HCEC 1CT (cell line): ENCODE measurements at places on chromosomes 4 and X.

DNA sequence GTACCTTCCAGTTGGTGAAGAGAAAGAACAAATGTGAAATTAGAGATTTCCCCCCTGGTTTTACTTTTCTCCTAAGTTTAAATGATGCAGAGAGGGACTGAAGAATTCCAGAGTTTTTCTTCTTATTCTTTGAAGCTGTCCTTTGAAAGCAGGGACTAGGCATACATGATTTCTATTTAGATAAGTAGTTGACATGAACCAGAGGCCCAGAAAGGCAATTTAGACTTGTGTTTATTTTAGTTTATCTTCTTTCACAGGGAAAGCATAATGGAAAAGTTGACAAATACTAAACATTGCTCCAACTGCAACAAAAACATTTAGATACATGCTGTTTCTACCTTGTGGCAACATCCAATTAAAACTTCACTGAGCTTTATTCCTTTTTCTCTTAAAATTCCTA, 32.0 kb downstream of the PTPN13 start:
- no peak for DNase-seq

- DNase-seq: no peak
These were observed 200.3 kb upstream of the NHS start for GRCh38 chrX:17174671-17175070.

- DNase-seq: no peak
These were observed 104.8 kb upstream of the CXCL13 start for GRCh38 chr4:77500801-77501200.

DNA sequence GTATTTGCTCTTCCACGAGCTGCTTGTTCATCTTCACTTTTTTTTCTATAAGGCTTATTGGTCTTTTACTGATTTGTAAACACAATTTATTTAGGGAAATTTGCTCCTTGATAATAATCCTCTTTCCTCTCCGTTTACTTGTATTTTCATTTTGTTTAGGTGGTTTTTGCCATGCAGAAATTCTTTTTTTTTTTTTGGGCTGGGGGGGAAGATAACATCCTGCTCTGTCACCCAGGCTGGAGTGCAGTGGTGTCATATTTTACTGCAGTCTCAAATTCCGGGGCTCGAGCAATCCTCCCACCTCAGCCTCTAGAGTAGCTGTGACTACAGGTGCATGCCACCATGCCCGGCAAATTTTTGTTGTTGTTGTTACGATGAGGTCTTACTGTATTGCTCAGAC, 31.6 kb upstream of the BRS3 start:
- no peak for DNase-seq

DNA sequence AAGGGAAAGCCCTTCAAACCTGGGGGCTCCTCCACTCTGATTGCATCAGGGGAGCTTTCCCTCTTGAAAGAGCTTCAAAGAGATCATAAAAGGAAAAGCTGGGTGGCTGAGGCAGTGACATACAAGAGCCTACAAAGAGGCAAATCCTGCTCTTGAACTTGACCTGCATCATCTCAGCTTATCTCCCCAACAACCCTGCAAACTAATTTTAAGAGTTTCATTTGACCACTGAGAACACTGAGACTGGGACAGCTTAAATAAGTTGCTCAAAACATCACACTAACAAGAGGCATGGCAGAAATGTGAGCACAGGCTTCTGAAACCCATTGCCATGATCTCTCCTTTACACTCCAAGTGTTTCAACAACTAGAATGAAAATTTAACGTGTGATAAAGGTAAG, 101.6 kb upstream of the PPARGC1A start:
- DNase-seq: no peak

- no peak for DNase-seq
These were observed 62.1 kb downstream of the GPRIN3 start for GRCh38 chr4:89245459-89245858.
